ENCODE measurements at places on chromosomes 1 and 21.

- no peak for DNase-seq
These were observed 22.8 kb upstream of the GPX7 start for GRCh38 chr1:52579415-52579814.

DNA sequence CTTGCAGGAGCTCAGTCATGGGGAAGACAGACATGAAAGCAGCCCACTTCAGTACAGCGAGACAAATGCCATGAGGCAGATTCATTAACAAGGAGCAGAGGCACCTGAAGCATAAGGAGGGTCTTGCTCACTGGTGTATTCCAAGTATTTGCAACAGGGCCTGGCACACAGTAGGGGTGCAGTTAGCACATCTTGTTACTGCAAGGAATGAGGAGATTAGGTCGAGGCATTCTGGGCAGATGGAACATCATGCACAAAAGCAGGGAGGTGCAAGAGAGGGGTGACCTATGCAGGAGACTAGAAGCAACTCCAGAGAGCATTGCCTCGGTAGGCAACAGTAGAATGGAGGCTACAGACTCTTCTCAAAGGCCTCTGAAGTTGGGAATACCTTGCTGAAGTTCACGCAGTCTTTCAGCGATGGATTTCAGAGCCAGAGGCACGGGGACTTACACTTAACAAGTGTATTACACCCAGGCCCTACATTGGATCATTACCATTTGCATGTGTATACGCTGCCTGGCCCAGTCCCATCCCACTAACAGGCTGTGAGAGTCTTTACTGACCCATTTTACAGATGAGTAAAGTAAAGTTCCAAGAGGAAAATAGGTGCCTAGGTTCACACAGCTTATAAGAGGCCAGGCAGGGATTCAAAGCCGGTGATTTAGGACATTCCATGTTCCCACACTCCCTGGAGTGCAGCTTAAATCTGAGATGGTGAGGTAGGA is 82.1 kb downstream of the TRABD2B start:
- no peak for DNase-seq

DNA sequence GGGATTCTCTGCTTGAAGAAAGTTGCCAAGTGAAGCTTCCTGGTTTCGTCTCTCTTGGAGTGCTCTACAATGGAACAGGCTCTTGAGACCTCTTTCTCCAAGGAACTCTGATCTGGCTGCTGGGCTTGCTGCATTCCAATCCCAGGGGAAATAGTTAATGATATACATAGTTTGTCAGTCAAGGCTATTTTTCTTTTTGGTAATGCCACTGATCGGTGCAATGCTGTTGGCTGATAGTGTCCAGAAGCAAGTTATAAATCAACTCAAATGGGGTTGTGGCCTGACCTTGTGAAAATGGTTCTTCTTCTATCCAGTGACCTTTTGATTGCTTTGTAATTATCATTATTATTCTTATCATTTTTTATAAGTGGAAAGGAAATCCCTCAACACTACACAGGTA is 48.4 kb upstream of the TNFSF18 start:
- DNase-seq: no peak

DNA sequence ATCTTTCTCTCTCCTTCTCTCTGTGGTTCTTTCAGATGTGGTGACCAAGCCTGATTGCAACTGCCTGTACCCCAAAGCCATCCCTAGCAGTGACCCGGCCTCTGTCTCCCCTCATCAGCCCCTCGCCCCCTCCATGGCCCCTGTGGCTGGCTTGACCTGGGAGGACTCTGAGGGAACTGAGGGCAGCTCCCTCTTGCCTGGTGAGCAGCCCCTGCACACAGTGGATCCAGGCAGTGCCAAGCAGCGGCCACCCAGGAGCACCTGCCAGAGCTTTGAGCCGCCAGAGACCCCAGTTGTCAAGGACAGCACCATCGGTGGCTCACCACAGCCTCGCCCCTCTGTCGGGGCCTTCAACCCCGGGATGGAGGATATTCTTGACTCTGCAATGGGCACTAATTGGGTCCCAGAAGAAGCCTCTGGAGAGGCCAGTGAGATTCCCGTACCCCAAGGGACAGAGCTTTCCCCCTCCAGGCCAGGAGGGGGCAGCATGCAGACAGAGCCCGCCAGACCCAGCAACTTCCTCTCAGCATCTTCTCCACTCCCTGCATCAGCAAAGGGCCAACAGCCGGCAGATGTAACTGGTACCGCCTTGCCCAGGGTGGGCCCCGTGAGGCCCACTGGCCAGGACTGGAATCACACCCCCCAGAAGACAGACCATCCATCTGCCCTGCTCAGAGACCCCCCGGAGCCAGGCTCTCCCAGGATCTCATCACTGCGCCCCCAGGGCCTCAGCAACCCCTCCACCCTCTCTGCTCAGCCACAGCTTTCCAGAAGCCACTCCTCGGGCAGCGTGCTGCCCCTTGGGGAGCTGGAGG is 12.7 kb downstream of the CSF1 start:
- DNase-seq: no peak

GRCh38 chr1:157087030-157087429 is 12.6 kb downstream of the ETV3L start:
- DNase-seq: no peak

Measured in left hindlimb (tissue), 1 donor.